ENCODE measurements at places on chromosomes 4 and X. TPM values are rescaled to one million over a fixed set of nuclear protein-coding genes. Genes with fewer than 3 reads are reported as not detected.

The IL15 gene
- 5.3 TPM for total RNA-seq

The CHRDL1 gene
- 1.6 TPM for total RNA-seq

The NWD2 gene
- not detected for total RNA-seq

The ARSJ gene
- total RNA-seq = 41.5 TPM

The SPP1 gene
- 22.7 TPM for total RNA-seq

The ERCC6L gene
- 0.32 TPM for total RNA-seq

The BRCC3 gene
- 11.7 TPM for total RNA-seq

The C1GALT1C1 gene
- 32.3 TPM for total RNA-seq

The PPP1R2C gene
- total RNA-seq = not detected

The VCX2 gene
- not detected for total RNA-seq

The KIF4A gene
- total RNA-seq = 2.3 TPM

The ATP1B4 gene
- not detected for total RNA-seq

The SH2D1A gene
- total RNA-seq = not detected

The VEGFD gene
- total RNA-seq = 0.32 TPM

The HSFX4 gene
- total RNA-seq = not detected

The VBP1 gene
- total RNA-seq = 38.8 TPM

The PDLIM3 gene
- 0.12 TPM for total RNA-seq

The GLRA3 gene
- total RNA-seq = under 0.01 TPM

The MAGEA10 gene
- total RNA-seq = not detected

The ADH7 gene
- total RNA-seq = 2.1 TPM

The ASB12 gene
- total RNA-seq = not detected

The DNAAF6 gene
- total RNA-seq = not detected

The S100G gene
- total RNA-seq = not detected

The XAGE3 gene
- total RNA-seq = not detected

The GAGE12H gene
- not detected for total RNA-seq

The MAGEC1 gene
- not detected for total RNA-seq

The STIM2 gene
- 12.0 TPM for total RNA-seq

The CT47A1 gene
- not detected for total RNA-seq

The TLR3 gene
- total RNA-seq = 9.9 TPM

The HSD17B13 gene
- total RNA-seq = not detected

The ZIC3 gene
- total RNA-seq = 3.8 TPM

The C1QTNF7 gene
- 0.16 TPM for total RNA-seq

The PLAC1 gene
- not detected for total RNA-seq

Data from hair follicle dermal papilla cell (primary cell).